PC-9 (cell line): ENCODE measurements at places on chromosomes 16 and 17.

DNA sequence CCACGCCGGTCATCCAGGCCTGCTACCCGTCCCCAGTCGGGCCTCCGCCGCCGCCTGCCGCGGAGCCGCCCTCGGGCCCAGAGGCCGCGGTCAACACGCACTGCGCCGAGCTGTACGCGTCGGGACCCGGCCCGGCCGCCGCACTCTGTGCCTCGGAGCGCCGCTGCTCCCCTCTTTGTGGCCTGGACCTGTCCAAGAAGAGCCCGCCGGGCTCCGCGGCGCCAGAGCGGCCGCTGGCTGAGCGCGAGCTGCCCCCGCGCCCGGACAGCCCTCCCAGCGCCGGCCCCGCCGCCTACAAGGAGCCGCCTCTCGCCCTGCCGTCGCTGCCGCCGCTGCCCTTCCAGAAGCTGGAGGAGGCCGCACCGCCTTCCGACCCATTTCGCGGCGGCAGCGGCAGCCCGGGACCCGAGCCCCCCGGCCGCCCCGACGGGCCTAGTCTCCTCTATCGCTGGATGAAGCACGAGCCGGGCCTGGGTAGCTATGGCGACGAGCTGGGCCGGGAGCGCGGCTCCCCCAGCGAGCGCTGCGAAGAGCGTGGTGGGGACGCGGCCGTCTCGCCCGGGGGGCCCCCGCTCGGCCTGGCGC is 2.4 kb downstream of the HIC1 start:
- no peak for DNase-seq

DNA sequence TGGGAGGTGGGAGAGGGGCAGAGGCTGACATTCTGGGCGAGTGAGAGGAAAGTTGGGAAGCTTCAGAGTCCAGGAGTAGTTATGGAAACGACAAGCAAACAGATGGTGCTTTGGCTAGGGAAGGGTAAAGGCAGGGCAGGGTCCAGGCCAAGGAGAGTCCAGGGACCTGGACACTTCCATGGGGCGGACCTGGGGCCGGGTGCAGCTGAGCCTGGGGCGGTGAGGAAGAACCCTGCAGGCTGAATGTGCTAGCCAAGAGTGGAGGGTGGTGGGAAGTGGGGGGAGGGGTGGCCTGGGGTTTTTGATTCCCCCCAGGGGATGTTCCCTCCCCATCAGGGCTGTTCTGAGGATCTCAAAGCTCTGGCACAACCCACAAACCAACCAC is 2.6 kb downstream of the PPP1R9B start:
- DNase-seq: no peak

GRCh38 chr17:50407921-50408320 is 10.6 kb upstream of the LRRC59 start:
- no peak for DNase-seq

- peak; percentile 80 for DNase-seq
Observed at GRCh38 chr17:82003411-82004381, 19.0 kb downstream of the CENPX start.

DNA sequence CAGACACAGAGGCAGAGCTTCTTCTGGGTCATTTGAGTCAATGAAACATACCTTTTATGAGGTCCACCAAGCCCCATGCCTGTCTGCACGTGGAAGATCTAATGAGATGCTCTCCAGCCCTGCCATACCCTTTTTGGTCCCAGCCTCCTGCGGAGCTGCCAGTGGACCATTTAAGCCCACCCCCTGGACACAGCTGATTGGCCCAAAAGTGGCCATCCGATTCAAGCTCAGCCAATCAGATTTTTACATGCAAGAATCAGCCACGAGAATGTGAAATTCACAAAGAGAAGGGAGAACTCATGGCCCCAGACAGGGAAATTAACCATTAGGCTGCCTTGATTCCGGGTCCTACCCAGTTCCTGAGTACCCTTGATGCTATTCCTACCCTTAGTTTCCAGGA is 231.0 kb upstream of the EEF2KMT start:
- DNase-seq: no peak

DNA sequence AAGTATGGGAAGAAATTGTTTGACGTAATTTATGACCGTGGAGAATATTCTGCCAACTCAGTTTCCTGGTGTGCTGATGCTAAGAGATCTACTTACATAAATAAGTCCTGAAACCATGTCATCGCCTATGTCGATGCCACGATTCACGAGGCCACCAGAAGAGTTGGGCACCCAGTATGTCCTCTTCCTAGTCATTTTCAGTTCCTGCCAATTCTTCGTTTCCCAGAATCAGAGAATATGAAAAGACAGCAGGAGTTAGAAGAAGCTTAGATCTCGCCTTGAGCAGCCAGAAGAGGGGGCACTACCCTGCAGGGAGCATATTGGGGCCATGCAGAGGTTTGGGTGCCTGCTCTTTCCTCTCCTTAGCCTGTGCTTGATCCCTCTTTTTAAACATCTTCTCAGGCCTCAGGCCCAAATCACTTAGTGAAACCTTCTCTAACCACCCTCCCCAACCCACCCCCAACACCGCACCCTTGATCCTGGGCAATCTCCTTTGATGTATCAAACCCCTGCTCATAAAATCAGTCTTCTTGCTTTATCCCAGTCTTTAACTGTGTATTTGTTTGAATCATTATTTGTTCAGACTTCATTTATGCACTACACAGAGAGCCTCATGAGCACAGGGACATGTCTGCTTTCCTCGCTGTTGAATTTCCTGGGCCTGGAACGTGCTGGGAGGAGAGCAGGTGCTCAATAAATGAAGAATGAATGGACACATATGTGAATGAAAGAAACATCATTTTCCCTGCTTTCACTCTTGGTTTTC is 12.2 kb upstream of the LONP2 start:
- DNase-seq: no peak

- no peak for DNase-seq
Observed at GRCh38 chr17:77831474-77832179, 126.9 kb upstream of the TNRC6C start.

DNA sequence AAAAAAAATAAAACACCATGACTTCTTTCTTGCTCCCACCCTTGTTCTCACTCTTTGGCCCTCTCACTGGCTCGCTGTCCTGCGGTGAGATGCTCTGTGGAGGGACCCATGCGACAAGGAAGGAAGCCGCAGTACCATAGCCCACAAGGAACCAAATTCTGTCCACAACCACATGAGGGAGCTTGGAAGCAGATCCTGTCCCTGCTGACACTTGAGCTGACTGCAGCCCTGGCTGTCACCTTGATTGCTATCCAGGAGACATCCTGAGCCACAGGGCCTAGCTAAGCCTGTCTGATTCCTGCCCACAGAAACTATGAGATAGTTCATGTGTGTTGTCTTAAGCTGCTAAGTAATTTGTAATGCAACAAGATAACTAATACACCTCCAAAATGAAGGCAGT is 4.8 kb upstream of the MT2A start:
- no peak for DNase-seq

- no peak for DNase-seq
Observed at GRCh38 chr16:79469999-79470398, 130.5 kb downstream of the MAF start.

DNA sequence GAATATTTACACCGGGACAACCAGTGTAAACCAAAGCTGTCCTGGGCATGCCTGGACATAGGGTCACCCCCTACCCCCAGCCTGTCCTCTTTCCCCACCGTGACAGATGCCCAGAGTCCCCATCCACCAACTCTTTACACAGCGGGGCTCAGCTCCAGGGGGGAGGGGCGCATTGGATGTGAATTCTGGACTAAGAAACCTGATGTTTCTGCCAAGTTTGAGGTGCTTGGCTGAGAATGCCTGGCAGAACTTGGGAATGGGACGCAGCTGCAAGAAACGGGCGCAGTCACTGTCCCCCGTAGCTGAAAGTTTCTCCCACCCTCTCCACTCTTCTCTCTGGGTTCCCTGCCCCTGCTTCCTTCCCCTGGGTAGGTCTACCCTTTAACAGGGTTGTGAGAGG is 68.0 kb upstream of the CDC42EP4 start:
- no peak for DNase-seq

DNA sequence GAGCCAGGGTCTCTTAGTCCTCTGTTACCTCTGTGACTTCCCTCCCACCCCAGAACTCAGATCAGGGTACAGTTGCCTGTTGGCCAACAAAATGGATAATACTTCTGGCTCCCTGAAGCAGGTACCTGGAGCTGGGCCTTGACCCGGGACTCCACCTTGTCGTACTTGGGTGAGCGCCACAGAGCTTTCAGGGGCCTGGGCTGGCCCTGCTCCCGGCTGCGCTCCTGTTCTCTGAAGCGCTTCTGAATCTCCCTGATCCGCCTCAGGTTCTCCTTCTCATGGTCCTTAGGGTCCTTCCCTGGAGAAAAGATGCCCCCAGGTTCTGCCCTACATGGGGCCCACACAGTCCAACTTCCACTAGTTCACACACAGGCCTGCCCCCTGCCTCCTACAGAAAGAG is 1.7 kb downstream of the ENKD1 start:
- no peak for DNase-seq

DNA sequence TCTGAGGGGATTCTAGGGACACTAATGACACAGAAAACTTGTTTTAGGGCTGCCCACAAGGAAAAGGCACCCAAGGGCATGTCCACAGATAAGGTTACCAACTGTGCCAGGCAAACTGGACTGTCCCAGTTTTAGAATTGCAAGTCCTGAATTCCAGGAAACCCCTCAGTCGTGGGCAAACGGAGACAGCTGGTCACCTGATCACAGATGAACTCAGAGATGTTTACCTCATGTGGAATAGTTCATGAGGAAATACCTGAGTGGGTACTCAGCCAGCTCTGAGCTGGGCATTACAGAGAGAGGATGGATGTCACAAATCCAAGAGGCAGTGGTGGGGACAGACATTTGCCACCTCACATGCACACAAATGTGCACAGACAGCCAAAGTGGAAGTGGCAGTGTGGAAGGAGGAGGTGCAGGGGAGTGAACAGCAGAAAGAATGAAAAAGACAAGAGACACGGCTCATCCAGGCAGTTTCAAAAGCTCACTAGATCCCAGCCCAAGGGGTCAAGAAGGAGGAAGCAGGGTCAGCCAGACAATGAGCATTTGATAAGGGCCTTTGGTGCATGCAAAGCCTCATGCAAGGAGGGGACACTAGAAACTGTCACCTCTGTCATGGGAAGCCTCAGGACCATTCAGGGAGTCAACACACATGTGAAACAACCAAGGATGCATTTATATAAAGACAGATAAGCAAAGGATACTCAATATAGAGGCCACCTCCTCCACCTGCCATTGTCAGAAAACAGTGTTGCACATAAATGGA is 24.8 kb downstream of the TTLL6 start:
- DNase-seq: peak; percentile 5
